Brain pericyte (primary cell): ENCODE measurements at places on chromosomes 13 and 19.
A peak's percentile ranks its signal among the peaks of the same experiment; 100 is the strongest.

DNA sequence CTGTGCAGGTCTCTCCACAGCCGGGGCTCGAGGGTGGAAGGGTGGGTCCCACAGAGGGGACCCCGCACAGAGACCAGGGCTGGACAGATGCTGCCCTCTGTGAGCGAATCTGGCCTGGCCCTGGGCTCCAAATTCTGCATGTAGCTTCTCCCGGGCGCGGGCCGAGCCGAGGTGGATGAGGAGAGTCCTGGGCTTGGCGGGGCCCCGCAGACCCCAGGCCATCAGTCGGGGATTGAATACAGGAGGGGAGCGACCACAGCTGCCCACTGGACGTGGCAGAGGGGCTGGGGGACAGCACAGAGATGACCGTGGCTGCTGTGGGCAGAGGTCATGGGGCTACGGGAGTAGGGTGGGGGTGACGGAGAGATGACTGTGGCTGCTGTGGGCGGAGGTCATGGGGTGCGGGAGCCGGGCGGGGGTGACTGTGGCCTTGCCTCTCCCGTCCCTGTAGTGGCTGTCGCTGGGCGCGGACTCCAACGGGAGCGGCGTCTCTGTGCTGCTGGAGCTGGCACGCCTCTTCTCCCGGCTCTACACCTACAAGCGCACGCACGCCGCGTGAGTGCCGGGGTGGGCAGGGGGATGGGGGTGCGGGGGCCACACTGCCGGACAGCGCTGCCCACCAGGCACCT, 15.5 kb downstream of the NCLN start:
- DNase-seq, result no peak

DNA sequence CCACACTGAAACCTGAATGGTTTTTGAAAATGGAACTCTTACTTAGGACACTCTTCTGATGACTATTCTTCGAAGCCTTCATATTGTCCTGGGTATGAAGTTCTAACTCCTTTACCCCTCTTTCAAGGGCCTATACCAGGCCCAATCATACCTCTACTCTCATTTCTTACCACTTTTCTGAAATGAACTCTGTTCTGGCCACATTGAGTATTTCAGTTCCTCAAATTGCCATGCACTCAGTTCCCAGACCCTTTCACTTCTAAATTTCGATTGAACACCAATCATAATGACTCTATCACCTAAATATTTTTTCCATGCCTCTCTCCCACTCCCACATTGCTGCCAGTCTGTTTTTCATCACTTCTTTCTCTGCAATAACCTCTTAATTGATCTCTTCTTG, 53.7 kb downstream of the LACC1 start:
- no peak for DNase-seq

GRCh38 chr19:1725100-1726064, 27.9 kb upstream of the ONECUT3 start:
- DNase-seq, result no peak

DNA sequence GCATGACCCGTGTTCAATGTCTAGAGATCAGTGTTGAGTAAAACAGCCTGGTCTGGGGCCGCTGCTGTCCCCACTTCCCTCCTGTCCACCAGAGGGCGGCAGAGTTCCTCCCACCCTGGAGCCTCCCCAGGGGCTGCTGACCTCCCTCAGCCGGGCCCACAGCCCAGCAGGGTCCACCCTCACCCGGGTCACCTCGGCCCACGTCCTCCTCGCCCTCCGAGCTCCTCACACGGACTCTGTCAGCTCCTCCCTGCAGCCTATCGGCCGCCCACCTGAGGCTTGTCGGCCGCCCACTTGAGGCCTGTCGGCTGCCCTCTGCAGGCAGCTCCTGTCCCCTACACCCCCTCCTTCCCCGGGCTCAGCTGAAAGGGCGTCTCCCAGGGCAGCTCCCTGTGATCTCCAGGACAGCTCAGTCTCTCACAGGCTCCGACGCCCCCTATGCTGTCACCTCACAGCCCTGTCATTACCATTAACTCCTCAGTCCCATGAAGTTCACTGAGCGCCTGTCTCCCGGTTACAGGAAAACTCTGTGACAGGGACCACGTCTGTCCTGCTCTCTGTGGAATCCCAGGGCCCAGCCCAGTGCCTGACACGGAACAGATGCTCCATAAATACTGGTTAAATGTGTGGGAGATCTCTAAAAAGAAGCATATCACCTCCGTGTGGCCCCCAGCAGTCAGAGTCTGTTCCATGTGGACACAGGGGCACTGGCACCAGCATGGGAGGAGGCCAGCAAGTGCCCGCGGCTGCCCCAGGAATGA, 1.5 kb upstream of the CEACAM5 start:
- DNase-seq, result no peak

DNA sequence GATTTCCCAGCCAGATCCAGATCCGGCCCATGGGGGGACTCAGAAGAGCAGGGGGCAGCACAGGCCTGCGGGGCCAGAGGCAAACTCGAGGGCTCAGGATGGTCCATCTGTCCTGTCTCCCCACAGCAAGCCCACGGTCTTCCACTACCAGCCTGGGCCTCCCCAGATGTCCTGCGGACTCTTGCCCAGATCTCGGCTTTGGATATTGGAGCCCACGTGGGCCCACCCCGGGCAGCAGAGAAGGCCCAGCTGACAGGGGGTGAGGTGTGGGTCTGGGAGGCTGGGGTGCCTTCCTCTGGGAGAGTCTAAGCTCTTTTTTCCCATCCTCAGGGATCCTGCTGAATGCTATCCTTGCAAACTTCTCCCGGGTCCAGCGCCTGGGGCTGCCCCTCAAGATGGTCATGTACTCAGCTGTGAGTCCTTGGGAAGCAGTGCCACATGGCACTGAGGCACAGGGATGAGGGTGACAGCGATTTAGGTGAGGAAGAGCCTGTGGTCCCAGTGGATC, 3.4 kb downstream of the ACP4 start:
- no peak for DNase-seq

- no peak for DNase-seq
These were observed 14.2 kb downstream of the ARHGEF1 start for GRCh38 chr19:41897181-41897580.

GRCh38 chr13:76684336-76684735, 201.9 kb downstream of the KCTD12 start:
- DNase-seq, result no peak

DNA sequence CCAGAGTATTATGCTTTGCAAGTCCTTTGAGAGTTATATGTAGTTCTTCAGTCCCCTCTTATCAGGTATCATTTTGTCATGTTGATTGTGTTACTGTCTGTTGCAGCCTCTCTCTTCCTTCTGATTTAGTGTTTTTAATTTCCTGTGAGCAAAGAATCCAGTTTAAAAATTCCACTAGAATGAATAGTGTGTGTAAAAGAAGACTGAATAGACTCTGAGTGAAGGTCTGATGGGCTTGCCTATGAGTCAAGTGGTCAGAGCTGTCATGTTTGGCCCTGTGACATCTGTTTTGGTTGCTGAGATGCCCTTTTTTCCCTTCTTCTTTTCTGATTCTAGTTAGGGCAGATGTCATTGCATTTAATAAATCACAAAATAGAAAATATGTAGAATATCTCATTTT, 23.3 kb upstream of the KCTD4 start:
- no peak for DNase-seq

DNA sequence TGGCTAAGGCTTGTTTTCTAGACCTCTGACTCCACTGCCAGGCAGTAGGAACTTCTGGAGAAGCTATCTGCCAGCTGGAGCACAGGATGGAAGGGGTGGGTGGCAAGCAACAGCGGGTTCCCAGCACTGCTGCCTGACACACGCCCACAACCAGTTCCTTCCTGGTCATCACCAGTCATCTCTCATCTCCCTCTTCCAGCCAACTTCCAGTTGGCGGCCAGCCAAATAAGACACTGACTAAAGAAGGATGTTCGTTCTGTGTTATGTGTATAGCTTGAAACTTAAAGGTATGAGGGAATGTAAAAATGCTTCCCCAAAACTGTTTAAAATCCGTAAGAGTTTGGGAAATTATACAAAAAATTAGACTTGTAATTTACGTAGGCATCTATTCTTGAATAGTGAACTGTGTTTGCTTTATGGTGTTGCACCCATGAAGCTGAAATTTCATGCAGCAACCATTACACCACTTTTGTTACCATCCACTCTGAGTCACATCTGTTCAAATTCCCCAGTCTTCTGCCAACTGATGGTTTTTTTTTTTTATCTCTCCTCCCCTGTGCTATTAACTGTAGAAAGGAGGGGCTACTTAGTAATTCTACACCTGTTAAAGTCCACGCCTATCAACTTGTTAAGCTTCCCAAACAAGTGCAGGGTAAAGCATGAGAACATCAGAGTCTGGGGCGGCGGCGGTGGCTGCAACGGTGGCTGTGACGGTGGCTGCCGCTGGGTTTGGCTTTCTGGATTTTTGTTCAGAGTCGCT, 86.2 kb upstream of the FRY start:
- no peak for DNase-seq

DNA sequence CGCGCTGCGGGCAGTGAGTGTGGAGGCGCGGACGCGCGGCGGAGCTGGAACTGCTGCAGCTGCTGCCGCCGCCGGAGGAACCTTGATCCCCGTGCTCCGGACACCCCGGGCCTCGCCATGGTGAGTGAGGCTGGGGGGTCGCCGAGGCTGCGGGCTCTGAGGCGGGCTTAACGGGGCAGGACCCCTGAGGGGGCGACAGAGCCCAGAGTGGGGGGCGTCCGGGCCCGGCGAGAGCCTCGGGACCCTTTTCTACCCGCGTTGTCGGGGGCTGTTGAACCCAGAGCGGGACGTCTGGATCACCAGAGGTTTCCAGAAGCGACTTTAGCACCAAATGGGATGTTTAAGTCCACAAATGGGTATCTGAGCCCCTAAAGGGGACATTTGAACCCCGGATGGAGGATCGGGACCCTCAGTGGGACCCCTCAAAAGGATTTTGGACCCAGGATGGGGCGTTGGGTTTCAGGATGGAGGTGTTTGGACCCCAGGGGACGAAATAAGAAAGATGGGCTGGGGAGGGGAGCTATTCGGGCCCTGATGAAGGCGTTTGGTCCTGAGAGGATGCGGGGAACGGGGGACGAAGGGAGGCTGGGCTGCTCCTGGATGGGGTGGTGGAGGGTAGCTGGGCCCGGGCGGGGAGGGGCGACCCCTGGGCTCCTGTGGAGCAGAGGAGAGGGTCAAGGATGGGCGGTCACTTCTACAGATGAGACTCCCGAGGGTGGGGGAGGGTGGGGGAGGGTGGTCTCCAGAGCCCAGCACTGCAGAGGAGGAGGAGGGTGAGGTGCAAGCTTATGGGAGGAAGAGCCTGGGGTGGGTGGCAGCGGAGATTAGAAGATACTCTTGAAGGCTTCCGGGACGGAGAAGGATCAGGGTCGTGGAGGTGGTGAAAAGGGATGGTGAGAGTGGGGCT, at the start of gene CALM3:
CALM3 (plus strand) TSS at position 13 of the 907 bp plus-strand sequence; CDS start at position 118, 105 bp downstream.
- DNase-seq, result no peak

DNA sequence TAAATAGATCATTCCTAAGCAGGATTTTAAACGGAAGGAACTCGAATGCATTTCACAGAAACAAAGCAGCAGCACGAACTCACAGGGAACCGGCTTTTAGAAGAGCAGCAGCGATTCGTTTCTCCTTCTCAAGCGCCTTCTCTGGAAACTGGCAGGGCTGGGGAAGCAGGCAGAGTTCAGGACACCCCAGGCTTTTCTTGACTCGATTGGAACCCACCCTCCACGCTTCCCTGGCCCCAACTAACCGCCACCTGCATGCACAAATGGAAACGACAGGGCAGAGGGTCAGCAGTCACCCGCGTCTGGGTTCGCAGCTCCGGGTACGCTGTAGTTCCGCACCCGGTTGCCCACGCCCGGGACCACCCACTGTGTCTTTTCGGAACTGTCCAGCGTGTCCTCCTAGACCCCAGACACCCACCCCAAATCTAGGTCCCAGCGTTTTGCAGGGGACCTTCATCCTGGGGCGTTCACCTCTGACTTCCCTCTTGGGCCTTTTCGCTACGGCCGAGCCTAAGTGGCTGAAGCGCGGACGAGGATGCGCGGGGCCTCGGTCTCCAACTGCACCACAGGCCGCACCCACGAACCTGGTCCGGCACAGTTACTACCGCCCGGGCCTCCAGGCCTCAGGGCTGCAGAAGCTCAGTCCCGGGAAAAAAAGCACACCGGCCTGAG, 500 bp downstream of the ZFP30 start:
- no peak for DNase-seq

GRCh38 chr13:29684441-29684840, 89.0 kb upstream of the SLC7A1 start:
- no peak for DNase-seq

DNA sequence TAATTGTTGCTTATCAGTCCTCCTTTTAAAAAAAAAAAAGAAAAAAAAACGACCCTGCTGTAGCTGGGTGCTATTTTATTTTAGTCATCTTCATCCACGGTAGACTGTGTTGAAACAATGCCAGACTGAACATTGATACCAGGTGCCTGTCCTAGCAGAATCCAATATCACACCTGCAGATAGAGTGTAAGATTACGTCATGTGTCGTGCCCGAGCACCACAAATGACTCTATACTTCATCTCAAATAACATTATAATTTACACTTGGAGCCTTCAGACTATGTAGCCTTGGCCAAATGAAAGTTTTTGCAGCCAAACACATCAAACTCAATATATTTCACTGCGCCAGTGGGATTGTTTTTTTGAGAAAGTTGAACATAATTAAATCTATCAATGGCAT, 410.6 kb downstream of the FGF9 start:
- DNase-seq, result no peak

- no peak for DNase-seq
These were observed 3.6 kb upstream of the HAMP start for GRCh38 chr19:35278578-35279284.

- no peak for DNase-seq
These were observed 117.6 kb upstream of the SPATA13 start for GRCh38 chr13:24042710-24043440.

DNA sequence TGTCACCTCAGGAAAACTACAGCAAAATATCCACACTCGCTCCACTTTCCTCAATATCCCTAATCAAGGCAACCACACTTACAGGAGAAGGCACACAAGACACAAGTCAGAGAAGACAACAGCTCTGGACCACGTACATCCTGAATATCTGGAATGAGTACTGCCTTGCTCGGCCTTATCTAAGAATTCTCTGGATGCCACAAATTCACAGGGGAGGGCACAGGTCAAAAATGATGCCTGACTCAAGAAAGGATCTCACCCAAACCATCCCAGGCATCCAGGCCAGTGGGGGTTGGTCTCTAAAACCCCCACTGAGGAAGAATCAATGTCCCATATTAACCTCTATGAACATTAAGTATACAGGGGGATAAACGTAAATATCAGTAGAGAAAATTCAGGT, 29.9 kb downstream of the ATP7B start:
- no peak for DNase-seq

GRCh38 chr13:72696579-72696978, 30.9 kb downstream of the MZT1 start:
- peak; percentile 6 for DNase-seq

- DNase-seq, result no peak
These were observed 7.7 kb downstream of the PGLYRP1 start for GRCh38 chr19:46014941-46015686.

GRCh38 chr13:25816239-25816638, 235.6 kb downstream of the SHISA2 start:
- DNase-seq, result no peak

DNA sequence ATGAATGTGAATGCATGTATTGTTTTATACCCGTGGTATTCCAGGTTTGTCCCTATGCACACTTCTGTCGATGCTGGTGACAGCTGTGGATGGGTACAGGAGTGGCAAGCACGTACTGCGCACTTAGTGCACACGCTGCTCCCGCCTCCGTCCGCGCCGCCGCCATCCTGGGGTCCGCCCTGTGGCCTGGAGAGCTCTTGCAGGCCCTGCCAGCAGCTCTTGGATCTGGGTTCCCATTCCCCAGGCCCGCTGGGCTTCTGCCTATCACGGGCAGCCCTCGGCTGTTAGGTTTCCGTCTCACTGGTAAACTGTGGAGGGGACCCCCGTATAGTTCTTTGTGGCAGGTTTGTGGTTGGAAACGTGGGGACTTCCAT, 4.0 kb downstream of the GNA11 start:
- no peak for DNase-seq
